ENCODE measurements at places on chromosomes 1 and 21. TPM values are rescaled to one million over a fixed set of nuclear protein-coding genes. Genes with fewer than 3 reads are reported as not detected.

DNA sequence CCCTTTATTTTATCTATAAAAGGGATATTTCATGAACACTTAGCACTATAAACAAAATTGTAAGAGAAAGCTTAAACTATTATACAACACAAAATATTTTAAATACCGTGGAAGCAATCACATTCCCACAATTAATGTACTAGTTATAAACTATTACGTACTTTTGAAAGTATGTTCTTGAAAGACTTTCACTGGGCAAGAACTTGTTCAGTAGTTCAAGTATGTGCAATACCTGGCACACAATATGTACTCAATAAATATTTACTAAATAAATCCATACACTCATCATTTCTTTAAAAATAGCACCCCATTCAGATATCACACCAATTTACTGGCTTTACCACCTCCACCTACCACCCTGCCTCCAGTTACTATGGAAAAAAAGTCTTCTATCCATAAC, 12.6 kb upstream of the FMO2 start:
- H3K27me3 ChIP-seq: no peaks in the 10 kb centered on the region
- H3K4me1 ChIP-seq: no peaks in the 10 kb centered on the region
- H3K4me3 ChIP-seq: no peak overlapping the region
- no peak for DNase-seq
- H3K36me3 ChIP-seq: no peaks in the 10 kb centered on the region
- no peak overlapping the region for H3K27ac ChIP-seq

HMCN1 gene
- total RNA-seq: under 0.01 TPM

DNA sequence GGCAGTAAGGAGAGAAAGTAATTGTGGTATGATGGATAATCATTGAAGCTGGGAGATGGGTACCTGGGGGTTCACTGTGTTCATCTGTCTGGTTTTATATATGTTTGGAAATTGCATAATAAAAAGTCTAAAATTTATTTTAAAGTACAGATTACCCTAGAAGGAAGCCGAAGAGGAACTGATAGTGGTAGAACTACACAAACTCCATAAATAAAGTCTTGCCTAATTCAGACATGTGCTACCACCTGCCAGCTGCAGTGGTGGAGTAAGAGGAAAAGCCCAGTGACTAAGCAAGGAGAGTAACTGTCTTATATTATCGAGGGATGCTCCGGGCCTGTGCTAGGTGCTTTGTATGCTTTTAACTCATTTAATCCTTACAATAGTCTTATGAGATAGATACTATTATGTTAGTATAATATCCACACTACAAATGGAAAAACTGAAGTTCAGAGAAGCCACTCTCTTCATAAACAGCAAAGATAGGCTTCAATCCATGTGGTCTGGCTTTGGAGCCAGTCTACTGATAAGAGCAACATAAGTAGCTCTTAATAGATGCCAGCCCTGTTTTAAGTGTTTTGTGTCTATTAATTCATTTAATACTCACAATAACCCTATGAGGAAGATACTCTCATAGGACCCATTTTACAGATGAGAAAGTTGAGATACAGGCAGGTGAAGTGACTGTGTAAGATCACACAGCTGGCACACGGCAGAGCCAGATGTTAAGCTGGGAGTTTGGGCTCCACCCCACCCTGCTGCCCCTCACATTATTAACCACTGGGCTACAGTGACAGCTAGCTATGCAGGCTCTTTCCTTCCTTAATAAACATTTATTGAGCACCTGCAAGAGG, 56.8 kb upstream of the HNRNPU start:
- peaks cover 7% of the 10 kb centered on the region for H3K4me1 ChIP-seq
- DNase-seq: no peak
- no peaks in the 10 kb centered on the region for H3K27me3 ChIP-seq

GRCh38 chr1:165763442-165763841, 5.2 kb downstream of the TMCO1 start:
- no peak overlapping the region for H3K4me3 ChIP-seq
- H3K27me3 ChIP-seq: no peaks in the 10 kb centered on the region
- H3K4me1 ChIP-seq: peaks cover 12% of the 10 kb centered on the region
- no peak overlapping the region for H3K27ac ChIP-seq
- peaks cover 8% of the 10 kb centered on the region for H3K36me3 ChIP-seq

GRCh38 chr21:41821081-41821755, 54.4 kb upstream of the RIPK4 start:
- no peaks in the 10 kb centered on the region for H3K36me3 ChIP-seq
- H3K4me1 ChIP-seq: no peaks in the 10 kb centered on the region
- H3K27ac ChIP-seq: no peak overlapping the region
- DNase-seq: no peak
- H3K27me3 ChIP-seq: no peaks in the 10 kb centered on the region

GRCh38 chr21:37060296-37060695, 12.6 kb downstream of the PIGP start:
- H3K4me1 ChIP-seq: no peaks in the 10 kb centered on the region
- H3K4me3 ChIP-seq: no peak overlapping the region
- no peak for DNase-seq
- no peaks in the 10 kb centered on the region for H3K36me3 ChIP-seq
- no peaks in the 10 kb centered on the region for H3K27me3 ChIP-seq
- no peak overlapping the region for H3K27ac ChIP-seq

GRCh38 chr1:70893381-70893780, 154.2 kb downstream of the PTGER3 start:
- H3K36me3 ChIP-seq: no peaks in the 10 kb centered on the region
- H3K4me3 ChIP-seq: no peak overlapping the region
- H3K27me3 ChIP-seq: no peaks in the 10 kb centered on the region

DNA sequence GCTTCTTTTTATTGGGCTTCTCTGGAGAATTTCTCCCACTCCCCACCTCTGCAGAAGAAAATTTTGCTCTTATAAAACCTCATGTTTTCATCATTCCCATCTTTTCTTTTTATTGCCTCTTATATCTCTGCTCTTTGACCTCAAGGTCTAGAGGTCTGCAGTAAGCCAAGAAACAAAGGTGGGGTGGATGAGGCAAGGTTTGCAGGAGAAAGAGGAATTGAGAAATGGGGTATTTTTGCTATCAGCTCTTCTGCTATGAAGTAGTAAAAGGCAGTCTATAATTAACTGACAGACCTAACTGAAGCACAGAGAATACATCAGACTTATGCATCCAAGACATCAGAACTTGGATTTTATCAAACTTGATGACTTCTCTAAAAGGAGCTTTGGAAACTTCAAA, 22.9 kb downstream of the SYT11 start:
- H3K27me3 ChIP-seq: no peaks in the 10 kb centered on the region
- no peak overlapping the region for H3K27ac ChIP-seq
- no peaks in the 10 kb centered on the region for H3K36me3 ChIP-seq
- no peak for DNase-seq
- no peaks in the 10 kb centered on the region for H3K4me1 ChIP-seq
- no peak overlapping the region for H3K4me3 ChIP-seq

- H3K4me3 ChIP-seq: no peak overlapping the region
- no peaks in the 10 kb centered on the region for H3K36me3 ChIP-seq
- no peaks in the 10 kb centered on the region for H3K27me3 ChIP-seq
- DNase-seq: no peak
- no peaks in the 10 kb centered on the region for H3K4me1 ChIP-seq
- H3K27ac ChIP-seq: no peak overlapping the region
These were observed 91.9 kb downstream of the ARHGEF10L start for GRCh38 chr1:17631410-17631809.

- H3K36me3 ChIP-seq: no peaks in the 10 kb centered on the region
- H3K4me1 ChIP-seq: no peaks in the 10 kb centered on the region
- no peak for DNase-seq
- H3K27me3 ChIP-seq: no peaks in the 10 kb centered on the region
These were observed 77.9 kb upstream of the LPGAT1 start for GRCh38 chr1:211908453-211908852.

- no peaks in the 10 kb centered on the region for H3K27me3 ChIP-seq
- H3K36me3 ChIP-seq: no peaks in the 10 kb centered on the region
- no peak overlapping the region for H3K4me3 ChIP-seq
- no peak overlapping the region for H3K27ac ChIP-seq
- no peak for DNase-seq
- no peaks in the 10 kb centered on the region for H3K4me1 ChIP-seq
These were observed 14.6 kb downstream of the PIGP start for GRCh38 chr21:37058261-37058660.

- no peaks in the 10 kb centered on the region for H3K27me3 ChIP-seq
- no peak for DNase-seq
- no peaks in the 10 kb centered on the region for H3K4me1 ChIP-seq
These were observed 19.4 kb downstream of the CLIC6 start for GRCh38 chr21:34688145-34688544.

- no peaks in the 10 kb centered on the region for H3K4me1 ChIP-seq
- no peak overlapping the region for H3K27ac ChIP-seq
- no peaks in the 10 kb centered on the region for H3K27me3 ChIP-seq
- no peak overlapping the region for H3K4me3 ChIP-seq
These were observed 144.6 kb downstream of the PLPP3 start for GRCh38 chr1:56434740-56435139.

DNA sequence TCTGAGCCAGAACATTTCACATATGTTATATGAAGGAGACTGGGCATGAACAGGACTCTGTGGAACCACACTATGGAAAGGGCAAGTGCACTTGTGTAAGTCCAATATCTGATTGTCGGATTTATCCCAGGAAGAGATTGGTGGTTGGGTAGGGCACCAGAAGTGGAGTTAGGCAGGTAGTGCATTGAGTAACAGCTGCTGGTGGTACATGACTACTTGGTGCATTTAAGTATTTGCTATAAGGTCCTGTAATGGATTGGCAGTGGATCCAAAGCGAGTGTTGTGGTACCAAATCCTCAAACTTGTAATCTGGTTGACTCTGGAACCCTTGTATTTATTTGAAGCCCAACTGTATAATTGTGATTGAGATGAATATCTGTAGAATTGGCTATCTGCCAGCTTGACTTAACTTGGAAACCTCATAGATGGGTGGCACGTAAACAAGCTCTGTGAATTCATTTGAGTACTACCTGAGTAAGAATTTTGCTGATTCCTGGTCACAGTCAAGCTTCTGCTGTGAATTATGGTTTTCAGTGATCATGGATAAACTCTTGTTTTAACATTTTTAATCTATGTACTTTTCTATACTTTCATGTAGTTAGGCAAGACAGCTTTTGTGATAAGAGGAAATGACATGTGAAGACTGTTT, 21.1 kb downstream of the UBAP2L start:
- H3K27me3 ChIP-seq: no peaks in the 10 kb centered on the region
- no peak overlapping the region for H3K4me3 ChIP-seq
- H3K4me1 ChIP-seq: peaks cover 9% of the 10 kb centered on the region

LCE2B gene
- not detected for total RNA-seq

- H3K27ac ChIP-seq: no peak overlapping the region
- no peak for DNase-seq
- H3K4me3 ChIP-seq: no peak overlapping the region
These were observed 74.0 kb downstream of the NUF2 start for GRCh38 chr1:163395790-163396189.

PTCH2 gene
- 2.8 TPM for total RNA-seq

DNA sequence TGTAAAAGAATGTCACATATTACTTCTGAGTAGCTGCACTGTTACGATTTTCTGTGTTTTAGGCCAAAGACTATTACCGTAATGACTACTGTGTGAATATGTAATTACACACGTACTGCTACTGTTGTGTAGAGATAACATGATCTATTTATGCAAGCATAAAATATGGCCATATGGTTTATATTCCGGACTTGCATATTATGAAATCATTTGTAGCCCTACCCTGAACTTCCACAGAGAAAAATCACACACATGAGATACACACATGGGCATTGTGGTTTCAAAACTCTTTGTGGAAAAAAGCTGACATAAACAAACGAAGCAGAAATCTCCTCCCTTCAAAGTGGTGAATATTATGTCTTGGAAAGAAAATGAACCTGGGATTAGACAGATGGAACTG, 373.0 kb upstream of the ADAMTS5 start:
- H3K27ac ChIP-seq: no peak overlapping the region
- no peaks in the 10 kb centered on the region for H3K36me3 ChIP-seq
- DNase-seq: no peak
- H3K27me3 ChIP-seq: no peaks in the 10 kb centered on the region
- no peaks in the 10 kb centered on the region for H3K4me1 ChIP-seq

DNA sequence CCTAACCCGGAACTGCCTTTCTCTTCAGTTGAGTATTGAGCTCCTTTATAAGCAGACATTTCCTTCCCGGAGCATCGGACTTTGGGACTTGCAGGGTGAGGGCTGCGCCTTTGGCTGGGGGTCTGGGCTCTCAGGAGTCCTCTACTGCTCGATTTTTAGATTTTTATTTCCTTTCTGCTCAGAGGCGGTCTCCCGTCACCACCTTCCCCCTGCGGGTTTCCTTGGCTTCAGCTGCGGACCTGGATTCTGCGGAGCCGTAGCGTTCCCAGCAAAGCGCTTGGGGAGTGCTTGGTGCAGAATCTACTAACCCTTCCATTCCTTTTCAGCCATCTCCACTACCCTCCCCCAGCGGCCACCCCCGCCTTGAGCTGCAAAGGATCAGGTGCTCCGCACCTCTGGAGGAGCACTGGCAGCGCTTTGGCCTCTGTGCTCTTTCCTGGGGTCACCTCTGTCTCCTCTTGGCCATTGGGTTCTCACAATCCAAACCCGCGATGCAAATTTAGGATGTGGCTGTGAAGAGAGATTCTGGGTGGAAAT, 3.7 kb downstream of the OLIG2 start:
- H3K27me3 ChIP-seq: peaks cover 20% of the 10 kb centered on the region
- H3K27ac ChIP-seq: no peak overlapping the region
- no peaks in the 10 kb centered on the region for H3K36me3 ChIP-seq

- H3K36me3 ChIP-seq: no peaks in the 10 kb centered on the region
- DNase-seq: no peak
- peaks cover 14% of the 10 kb centered on the region for H3K4me1 ChIP-seq
These were observed 51.1 kb upstream of the PRDX6 start for GRCh38 chr1:173426057-173426456.

IBA57 gene
- 13.3 TPM for total RNA-seq

NEXN gene
- total RNA-seq: 1.4 TPM

DNA sequence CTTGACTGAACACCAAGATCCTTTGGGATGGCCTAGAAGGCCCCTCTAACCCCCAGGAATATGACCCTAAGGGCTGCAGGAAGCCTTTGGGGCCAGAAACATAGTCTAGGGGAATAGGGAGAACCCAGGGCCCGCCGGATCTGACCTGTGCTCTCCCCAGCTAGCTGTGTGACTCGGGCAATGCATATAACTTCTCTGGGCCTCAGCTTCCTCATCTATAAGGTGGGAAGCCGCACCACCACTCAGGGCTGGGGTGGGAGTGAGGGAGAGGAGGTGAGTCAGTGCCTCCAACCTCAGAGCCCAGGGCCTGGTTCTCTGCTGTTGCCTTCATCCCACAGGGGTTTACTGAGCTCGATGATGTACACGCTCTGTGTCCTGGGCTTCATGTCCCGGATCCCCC, 434.4 kb downstream of the PTPRU start:
- H3K27me3 ChIP-seq: no peaks in the 10 kb centered on the region
- no peaks in the 10 kb centered on the region for H3K36me3 ChIP-seq
- no peaks in the 10 kb centered on the region for H3K4me1 ChIP-seq
- H3K4me3 ChIP-seq: no peak overlapping the region
- DNase-seq: no peak
- H3K27ac ChIP-seq: no peak overlapping the region

GRCh38 chr1:30291526-30291925, 431.9 kb downstream of the MATN1 start:
- no peaks in the 10 kb centered on the region for H3K27me3 ChIP-seq
- H3K4me1 ChIP-seq: no peaks in the 10 kb centered on the region

C1orf226 gene
- total RNA-seq: 0.05 TPM

- H3K27ac ChIP-seq: no peak overlapping the region
- H3K36me3 ChIP-seq: no peaks in the 10 kb centered on the region
- no peak for DNase-seq
- no peak overlapping the region for H3K4me3 ChIP-seq
- H3K4me1 ChIP-seq: no peaks in the 10 kb centered on the region
These were observed 25.4 kb downstream of the OLFM3 start for GRCh38 chr1:101971304-101971703.

- H3K36me3 ChIP-seq: no peaks in the 10 kb centered on the region
- DNase-seq: no peak
- H3K27ac ChIP-seq: no peak overlapping the region
These were observed 103.6 kb upstream of the BACE2 start for GRCh38 chr21:41064334-41064791.

All from naive thymus-derived CD4-positive, alpha-beta T cell (primary cell).